ENCODE measurements at places on chromosomes 2 and 18. TPM values are rescaled to one million over a fixed set of nuclear protein-coding genes. Genes with fewer than 3 reads are reported as not detected.

The PPP1R1C gene
- 29.6 TPM for total RNA-seq

The ACMSD gene
- not detected for total RNA-seq

DNA sequence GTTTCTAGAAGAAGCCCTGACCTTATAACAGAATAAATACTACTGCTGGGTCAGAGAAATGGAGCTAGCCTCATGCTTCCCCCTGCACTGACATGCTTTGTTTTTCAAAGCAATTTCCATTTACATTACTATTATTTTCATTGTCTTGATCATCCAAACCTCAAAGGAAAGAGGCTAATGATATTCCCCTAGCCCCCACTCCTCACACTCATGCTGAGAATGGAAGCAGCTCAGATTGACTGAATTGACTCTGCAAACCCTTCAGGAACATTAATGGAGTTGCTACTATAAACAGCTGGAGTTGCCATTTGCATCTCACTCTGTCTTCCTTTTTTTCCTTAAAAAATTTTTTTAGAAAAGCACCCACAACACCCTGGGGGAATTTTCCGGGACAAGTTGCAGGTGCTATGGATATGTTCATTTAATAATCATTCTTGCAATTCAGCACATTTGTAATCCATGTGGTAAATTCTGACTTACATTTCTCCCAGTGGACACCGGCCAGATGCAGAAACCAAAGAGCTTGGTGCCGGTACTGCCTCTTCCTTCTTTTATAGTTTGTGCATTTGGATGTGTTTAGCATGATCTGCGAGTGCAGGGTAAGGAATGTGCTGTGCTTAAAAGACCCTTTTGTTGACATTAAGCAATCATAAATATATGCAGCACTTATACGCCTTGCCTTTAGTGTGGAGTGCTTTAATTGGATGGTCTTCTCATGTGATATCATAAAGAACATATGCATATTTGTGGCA lies 103.3 kb upstream of the OSR1 start:
- DNase-seq: no peak

DNA sequence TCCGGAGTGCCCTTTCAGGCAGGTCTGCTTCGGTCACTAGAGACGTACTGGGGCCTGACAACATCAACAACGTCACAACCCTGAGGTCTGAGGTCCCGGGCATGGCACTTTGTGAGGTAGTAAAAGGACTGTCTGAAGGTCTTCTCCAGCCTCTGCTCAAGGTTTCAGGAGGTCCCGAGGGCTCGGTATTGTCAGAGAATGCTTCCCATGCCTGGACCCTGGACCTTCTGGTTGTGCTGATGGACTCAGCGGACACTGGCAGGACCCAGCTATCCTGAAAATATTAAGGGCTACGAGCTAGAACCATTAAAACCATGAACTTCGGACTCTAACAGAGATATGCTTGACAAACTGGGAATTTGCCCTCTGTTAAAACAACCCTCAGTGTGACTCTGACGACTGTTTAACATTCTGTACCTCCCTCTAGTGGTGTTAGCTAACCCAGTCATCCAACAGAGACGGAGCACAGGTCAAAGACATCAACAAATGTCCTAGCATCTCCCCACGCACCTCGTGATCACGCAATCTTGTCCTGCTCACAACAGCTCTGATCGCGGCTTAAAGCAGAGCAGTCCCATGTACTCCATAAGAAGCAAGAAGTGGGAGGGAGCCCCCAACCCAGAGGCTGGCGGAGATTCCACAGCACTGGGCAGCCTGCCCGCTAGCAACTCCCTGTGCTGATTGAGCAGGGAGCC lies 96.5 kb downstream of the CCDC93 start:
- no peak for DNase-seq

DNA sequence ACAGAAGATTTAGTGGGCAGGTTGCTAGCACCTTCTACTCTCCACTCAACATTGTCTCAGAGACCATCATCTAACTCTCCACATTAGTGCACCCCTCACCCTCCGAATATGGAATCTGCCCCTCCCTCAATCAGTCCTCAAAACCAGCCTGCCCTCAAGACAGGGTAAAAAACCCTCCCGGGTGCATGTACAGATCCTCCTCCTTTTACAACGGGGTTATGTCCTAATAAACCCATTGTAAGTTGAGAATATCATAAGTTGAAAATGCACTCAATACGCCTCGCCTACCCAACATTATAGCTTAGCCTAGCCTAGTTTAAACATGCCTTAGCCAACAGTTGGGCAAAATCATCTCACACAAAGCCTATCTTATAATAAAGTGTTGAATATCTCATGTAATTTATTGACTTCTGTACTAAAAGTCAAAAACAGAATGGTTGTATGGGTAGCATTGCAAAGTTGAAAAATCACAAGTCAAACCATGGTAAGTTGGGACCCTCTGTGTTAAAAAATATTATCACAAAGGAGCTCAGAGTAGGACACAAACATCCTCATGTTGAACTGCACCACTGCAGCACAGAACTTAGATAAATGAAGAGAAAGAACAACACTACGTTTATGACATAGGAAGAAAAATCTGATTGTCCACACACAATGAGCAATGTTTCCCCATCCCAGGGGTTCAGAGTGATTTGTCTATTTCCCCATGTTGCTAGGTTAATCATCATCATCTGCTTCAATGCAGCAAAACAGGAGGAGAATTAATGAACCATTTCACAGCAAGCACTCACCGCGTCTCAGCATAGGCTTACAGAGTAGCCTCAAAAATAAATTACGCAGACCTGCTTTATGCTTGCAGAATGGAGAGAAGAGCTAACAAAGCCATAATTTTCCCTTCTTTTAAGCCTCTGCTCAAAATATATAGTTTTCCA lies 184.1 kb upstream of the ARL4C start:
- DNase-seq: no peak

The MSTN gene
- 1.1 TPM for total RNA-seq

DNA sequence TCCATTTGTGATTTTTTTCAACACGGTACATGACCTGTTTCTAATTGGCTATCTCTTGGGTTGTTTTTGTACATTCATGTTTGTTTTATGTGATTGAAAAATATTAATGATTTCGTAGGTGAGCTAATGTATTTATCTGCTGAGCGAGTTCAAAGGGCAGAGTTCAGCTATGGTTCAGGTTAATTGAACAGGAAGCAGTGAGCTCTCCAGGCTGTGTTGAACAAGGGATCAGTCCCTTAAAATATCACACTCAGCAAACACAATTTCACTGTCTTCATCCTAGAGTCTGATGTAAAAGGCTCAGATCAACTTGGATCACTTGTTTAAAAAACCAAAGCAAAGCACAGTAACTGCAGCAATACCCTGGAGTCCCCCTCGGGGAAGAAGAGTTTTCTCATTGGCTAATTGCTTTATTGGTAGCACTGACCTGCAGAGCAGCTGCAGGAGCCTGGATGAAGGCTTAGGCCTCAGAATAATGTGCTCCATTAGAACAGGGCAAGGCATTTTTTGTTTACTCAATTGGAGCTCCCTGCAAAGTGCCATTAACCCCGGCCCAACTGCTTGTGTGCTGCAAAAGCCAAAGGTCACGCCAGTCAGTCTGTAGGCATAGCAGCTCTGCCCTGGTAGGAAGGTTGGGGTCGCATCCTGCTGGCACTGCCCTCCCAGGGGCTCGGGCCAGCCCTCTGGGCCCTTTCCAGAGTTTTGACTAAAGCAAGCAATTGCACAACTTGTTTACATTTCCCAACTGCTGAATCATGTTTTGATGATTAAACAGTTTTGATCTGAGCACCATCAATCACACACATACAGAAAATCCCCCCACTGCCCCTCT lies 10.5 kb downstream of the ONECUT2 start:
- no peak for DNase-seq

DNA sequence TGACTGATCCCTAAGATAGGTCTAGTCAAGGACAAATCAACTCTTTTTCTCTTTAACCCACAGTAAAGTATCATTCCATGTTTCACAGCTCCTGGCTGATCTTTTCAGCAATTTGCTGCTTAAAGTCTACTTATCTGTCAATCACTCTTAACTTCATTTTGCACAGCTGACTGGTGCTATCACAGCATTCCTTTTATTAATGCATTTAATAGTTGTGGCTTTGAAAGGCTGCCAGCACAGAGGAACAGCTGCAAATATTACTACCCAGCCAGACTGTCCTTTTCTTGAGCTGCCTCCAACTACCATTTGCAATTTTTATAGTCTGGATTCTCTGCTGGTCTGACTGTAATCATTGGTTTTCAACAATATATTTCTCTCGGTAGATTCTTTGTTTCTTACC lies 303.5 kb downstream of the STK39 start:
- no peak for DNase-seq

DNA sequence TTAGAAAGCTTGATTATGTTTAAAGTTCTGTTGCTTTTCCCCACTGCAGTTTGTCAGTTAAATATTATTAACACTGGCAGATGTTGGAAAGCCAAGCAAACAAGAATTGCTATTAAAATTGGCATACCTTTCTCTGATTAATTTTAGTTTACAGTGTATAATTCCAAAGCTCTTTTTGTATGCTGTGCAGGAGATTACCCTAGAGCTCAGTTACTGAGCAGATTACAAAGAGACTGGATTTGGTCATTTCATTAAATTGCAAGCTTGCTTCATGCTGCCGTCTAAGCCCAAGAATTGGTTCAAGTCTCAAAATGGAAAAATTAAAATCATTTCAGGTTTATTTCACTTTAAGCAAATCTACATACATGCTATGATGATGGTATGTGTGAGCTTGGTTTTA lies 2.3 kb downstream of the ASAP2 start:
- DNase-seq: no peak

The CHRND gene
- total RNA-seq: 0.11 TPM

DNA sequence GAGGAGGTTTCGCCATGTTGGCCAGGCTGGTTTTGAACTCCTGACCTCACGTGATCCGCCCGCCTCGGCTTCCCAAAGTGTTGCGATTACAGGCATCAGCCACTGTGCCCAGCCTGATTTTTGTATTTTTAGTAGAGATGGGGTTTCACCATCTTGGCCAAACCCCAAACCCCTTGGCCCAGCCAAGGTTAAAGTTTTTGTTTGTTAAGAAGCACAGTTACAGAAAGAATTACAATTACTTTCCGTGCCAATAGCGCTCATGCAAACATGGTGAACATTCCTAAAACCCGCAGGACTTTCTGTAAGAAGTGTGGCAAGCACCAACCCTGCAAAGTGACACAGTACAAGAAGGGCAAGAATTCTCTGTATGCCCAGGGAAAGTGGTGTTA lies 26.1 kb downstream of the ITSN2 start:
- no peak for DNase-seq

DNA sequence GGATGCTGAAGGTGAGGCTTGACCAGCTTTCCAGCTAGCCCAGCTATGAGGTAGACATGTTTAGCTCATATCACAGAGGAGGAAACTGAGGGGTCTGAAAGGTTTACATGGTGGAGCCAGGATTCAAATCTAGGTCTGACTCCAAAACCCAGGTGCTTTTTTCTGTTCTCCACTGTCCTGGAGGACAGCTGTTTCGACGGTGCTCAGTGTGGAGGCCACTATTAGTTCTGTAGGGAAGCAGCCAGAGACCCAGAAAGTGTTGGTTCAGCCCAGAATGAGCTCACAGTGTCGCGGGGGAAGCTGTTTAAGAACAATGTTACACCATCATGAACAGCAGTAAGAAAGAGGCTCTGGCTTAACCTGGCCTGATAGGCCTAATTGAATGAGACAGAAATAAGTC lies 11.1 kb downstream of the PROC start:
- DNase-seq: no peak

- no peak for DNase-seq
These were observed 115.5 kb downstream of the LAMA1 start for GRCh38 chr18:7002107-7002506.

Data from cardiac septum (tissue), 1 donor.